ENCODE measurements at places on chromosomes 6 and 20.
A peak's percentile ranks its signal among the peaks of the same experiment; 100 is the strongest.

GRCh38 chr20:45347936-45348778 lies at the start of gene SDC4:
TSS of gene SDC4 (minus strand) at chr20:45348424. CDS start at chr20:45348384, 40 bp downstream.
- peak; percentile 59 for DNase-seq

DNA sequence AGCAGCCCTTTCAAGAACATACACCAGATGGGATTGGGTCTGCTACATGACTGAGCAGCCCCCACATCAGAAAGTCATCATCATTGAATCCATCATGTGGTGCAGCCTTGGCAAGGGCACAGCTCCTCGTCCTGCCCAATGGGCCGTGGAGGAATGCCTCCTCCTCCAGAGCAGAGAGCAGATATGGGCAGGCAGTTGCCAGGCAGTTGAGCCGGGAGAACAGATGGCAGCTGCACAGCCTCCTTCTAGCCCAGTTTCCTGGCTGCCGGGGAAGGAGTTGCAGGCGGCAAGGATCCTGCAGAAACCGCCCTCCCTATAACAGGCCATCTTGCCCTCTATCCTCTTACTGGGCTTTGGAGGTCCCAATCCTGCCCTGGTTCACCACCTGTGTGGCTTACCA lies 11.9 kb upstream of the ZFAND3 start:
- no peak for DNase-seq

GRCh38 chr6:156617376-156617775 lies 159.8 kb upstream of the ARID1B start:
- no peak for DNase-seq

DNA sequence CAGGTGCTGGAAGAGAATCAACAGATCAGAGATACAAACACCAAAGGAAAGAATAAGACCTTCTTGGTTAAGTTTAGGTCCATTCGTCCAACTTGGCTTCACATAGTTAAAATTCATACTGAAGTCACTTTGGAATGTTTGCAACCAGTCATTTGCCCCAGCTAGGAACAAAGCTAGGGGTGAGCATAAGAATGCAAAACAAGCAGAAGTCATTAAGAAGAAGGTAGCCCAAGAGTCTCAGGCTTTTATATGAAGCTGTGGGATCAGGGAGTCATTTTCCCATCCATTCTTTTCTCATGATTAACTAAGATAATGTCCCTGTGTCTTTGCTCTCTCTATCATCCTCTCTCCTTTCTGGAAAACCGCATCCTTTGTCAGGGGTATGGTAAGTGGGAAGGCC lies 51.5 kb upstream of the TMEM170B start:
- DNase-seq, result no peak

DNA sequence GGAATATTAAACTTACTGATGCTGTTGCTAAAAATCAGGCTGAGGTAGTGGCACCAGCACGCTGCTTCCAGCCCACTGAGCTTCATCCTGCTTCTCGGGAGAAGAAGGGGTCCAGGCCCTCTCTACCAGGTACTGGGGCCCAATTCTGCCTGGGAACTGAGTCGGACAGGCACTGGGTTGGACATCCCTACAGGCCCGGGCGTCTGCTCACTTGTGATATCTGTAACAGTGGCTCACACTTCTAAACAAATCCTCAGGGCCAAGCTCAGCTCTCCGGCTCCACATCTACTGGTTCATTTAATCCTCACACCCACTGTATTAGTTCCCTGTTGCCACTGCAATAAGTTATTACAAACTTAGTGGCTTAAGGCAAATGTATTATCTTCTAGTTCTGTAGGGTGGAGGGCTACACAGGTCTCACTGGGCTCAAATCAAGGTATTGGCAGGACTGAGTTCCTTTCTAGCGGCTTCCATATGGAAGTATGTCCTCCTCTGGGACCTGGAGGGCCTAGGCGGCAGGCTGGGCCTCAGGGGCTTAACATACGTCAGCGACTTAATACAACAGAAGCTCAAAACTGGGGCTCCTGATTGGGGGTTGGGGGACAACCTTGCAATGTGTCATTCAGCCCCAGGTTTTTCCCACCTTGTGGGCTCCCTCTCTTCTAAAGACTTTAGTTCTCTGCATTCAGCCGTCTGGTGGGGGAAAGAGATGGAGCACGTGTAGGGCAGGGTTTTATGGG lies 1.6 kb upstream of the KCNK15 start:
- DNase-seq, result no peak

DNA sequence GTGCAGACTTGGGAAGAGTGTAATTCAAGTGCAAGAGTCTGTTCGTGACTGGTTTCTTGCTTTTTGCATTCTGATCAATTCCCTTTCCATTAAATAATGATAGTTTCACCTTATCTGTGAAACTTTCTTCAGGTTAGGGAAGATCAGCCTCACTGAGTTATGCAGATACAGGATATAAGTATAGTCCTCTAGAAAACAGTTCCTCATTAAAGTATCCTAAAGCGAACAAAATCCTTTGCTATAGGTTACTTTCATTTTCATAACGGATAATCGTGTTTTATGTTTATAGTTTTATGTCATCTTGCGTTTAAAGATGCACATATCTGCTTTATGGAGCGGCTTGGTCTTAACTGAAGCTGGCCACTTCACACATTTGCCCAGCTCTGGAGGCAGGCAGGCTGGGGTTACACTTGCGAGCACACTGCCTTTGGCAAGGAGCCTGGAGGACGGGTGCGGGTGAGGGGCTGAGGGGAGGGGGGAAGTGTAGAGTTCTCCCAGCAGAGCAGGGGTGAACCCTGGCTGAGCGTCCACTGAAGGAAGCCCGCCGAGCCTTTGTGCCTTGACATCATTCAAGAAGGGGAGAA lies 123.5 kb upstream of the IFNGR1 start:
- peak; percentile 4 for DNase-seq

DNA sequence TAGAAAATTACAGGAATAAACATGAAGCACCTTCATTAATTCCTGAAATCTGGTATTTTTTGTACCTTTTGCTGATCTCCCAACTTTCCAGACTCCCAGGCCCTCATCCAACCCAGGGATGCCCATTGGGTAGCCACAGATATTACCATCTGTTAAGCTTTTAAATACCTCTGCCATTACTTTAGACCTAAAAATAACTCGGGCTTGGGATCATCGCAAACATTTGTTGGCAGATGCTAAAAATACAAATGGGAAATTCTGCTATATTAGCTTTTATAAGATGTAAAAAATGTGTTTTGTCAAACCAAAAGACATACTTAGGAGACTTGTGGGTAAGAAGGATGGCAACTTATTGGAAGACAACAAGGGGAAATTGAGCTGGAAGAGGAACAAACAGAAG lies 376.1 kb downstream of the CENPW start:
- no peak for DNase-seq

GRCh38 chr6:3848380-3848779 lies 793 bp upstream of the FAM50B start:
- DNase-seq, result no peak

GRCh38 chr6:111572216-111572706 lies 33.4 kb downstream of the TRAF3IP2 start:
- DNase-seq, result no peak

- DNase-seq, result no peak
These were observed 5.2 kb downstream of the FAXC start for GRCh38 chr6:99344289-99344688.

DNA sequence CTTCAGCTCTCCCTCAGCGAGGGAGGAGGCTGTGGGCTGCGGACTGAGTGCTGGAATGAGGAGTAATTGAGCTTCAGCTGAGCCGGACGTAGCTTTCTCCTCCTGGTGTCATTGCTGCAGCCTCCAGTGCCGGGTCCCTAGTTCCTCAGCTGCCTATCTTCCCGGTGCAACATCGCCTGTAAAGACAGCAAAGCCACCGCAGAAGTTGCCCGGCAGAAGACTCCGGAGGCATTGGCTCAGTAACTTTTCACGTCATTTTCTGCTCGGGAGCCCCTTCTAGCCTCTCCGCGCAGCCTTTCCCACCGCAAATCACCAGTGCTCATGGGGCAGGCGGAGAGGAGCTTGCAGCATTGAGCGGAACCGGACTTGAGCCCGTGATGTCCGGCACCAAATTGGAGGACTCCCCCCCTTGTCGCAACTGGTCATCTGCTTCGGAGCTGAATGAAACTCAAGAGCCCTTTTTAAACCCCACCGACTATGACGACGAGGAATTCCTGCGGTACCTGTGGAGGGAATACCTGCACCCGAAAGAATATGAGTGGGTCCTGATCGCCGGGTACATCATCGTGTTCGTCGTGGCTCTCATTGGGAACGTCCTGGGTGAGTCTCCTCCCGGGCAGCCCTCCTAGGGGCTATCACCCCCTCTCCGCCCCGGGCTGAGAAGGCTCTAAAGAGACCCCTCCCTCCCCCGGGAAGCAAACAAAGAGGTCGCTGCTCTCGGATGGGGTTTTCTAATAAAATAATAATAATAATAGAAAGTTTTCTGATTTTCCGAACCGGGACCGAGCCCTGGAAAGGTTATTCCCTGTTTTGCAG lies at the start of gene HCRTR2:
Gene HCRTR2 (plus strand): TSS at position 305 of the 816 bp plus-strand sequence. CDS start 73 bp downstream, at position 378.
- DNase-seq, result no peak

DNA sequence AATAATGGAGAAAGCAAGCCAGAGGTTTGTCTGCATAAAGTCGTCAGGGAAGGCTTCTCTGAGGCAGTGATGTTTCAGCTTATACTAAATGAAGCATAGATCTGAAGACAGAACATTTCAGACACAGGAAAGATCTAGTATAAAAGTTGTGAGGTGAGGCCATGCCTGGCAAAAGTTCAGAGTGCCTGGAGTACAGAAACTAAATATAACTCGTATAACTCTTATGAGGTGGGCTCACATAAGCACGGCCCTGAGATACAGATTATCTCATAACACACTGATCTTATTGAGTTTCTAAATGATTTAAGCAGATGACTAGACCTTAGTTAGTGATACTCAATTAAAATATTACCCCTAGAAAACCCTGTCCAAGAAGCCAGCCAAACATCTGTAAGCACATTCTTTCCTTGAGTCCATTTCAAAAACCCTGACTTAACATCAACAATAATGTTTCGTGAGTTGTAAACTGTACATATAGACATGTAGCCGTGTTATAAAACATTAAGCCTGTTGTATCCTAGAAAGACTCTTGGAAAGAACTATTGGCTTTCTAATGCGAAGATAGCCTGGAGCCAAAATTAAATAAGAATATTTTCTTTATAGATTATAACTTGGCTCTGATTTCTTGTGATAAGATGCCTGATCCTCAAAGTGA lies 667.6 kb downstream of the TENT5A start:
- DNase-seq, result no peak

GRCh38 chr20:50398821-50399554 lies 111.2 kb upstream of the PTPN1 start:
- DNase-seq, result no peak

GRCh38 chr20:46293084-46293483 lies 15.2 kb downstream of the CDH22 start:
- DNase-seq, result no peak

DNA sequence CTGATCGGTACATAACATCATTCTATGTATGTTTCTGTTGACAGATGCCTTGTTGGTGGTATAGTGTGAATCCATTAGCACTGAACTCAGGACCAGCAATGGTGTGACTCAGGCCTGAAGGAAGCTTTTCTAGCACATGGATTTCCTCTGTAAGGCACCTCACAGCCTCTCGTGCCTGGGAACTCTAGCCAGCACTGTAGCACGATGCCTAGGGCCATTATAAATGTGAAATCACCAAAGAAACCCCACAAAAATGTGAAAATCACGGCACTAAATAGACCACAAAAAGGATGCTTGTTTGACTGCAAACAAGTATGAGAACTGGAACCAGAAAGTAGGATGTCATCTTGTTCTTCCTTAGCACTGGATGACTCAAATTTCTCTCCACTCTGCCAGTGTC lies 63.7 kb upstream of the NKX2-2 start:
- DNase-seq, result no peak

DNA sequence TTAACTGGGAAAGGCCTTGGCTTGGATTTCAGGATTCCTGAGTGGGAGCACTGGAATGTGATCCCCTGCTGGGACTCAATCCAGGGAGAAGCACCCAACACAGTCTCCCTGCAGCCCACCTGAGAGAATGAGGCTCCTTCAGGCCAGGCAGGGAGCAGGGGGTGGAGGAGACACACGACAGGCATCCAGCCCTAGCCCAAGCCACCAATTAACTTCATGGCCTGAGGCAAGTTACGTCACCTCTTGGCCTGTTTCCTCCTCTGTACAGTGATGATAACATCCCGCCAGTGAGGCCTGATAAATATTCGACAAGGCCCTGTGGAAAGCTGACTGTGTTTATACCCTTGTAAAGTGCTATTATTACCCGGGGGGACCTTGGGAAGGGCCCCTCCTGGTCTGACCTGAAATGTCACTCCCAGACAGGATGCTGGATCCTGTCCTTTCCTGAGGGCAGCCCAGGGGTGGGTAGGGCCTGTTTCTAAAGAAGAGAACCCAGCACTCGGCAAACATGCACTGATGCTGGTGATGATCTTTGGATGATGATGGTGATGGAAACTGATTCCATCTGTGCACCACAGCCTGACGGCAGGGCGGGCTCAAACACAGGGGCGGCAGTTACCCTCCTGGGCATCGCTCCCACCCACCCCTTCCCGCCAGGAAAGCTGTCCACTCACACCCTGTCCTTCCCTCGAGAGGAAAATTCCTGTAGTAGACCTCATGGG lies 12.4 kb downstream of the FRS3 start:
- no peak for DNase-seq

DNA sequence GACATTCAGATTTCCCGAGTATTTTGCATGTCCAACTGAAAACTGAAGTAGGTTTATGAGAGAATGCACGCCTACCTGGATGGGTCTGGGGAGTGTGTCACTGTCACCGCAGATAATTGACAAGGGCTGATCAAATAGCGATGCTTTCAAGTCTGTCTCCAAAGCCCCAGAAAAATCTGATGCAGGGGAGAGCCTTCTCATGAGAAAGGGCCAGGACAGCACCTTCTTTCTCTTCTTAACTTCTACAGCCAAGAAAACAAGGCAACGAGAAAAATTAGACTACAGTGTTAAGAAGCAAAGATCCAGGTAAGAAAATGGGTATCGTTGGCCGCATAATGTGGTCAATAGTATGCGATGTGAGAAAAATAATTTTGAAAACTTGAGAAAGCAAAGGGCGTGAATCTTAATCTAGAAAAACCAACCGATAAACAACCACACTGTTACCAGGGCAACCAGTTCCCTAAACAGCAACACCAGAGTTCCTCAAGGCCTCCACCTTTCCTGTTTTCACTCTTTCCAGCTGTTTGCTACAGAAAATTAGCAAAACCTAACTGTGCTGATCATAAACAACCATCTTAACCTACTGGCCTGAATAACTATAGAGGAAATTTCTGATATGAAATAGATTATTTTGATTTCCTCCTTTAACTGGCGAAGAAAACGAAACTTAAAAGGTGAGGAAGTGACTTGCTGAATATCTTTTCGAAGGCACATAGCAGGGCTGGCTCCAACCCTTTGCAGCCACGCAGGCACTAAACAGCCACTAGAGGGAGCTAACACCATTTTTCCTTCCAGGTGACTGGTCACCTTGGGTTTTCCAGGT lies 2.6 kb downstream of the TAGAP start:
- DNase-seq, result peak; percentile 87

GRCh38 chr6:95127261-95127660 lies 450.1 kb upstream of the MANEA start:
- no peak for DNase-seq

All from CD4-positive, alpha-beta T cell treated with Interleukin-6 at 100 ng/mL for 8 hours (primary cell).